ENCODE measurements at places on chromosomes 4 and X.
A peak's percentile ranks its signal among the peaks of the same experiment; 100 is the strongest.

DNA sequence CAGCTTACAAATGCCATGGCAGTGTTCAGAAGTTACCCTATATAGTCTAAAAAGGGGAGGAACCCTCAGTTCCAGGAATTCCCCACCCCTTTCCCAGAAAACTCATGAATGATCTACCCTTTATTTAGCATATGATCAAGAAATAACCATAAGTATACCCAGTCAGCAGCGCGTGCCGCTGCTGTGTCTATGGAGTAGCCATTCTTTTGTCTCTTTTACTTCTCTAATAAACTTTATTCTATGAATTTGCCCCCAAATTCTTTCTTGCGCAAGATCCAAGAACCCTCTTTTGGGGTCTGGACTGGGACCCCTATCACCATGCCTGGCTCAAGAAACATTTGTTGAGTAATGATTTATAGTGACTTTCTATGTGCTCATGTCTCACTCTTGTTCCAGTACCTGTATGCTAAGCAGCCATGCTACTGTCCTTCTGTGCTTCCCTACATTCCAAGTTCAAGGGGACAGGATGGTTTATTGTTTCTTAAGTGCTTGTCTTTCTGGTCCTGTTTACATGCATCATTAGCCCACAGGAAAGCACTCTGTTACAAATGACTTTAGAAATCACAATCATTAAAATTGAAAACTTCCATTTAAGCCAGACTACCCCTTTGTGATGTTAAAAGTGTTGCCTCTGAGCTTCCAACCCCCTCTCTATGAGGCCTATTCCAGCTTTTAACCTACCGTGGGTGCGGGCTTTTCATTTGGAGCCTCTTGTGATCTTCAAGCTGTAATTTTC, 63.4 kb upstream of the S100G start:
- DNase-seq = no peak

DNA sequence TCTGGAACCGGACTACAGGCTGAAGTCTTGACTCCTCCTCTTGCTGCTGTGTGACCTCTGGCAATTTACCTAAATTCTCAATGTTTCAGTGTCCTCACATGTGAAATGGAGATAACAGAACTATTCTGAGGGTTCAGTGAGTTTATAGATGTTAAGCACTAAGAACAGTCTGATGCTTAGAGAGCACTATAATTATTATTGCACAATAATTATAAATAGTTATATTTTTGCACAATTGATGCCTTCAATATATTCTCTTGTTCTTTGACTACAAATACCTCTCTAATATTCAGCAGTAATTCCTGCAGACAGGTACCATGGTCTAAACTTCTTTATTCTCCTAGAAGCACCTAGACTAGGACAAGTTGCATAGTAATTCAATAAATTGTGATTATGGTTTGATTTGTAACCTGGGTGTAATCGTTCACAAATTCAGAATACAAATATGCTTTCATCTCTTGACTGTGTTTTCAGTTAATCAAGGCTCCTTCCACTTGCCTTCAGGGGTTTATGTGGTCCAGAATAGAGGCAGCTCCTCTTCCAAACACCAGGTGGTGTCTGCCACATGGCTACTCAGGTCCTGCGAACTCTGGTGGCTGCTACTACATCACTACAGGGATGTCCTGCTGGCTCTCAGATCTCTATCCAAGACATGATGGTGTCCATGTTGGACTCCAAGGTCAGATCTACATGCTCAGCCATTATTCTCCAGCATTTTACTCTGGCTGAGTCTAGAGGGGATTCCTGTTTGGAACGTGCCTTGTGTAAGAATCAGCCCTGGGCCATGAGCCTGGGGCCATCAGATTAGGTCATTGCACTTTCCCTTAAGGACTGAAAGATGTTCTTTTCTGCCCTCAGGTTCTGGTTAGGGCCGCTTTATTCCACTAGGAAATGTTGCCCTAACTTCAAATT, 103.4 kb downstream of the QRFPR start:
- DNase-seq = peak; percentile 58

- DNase-seq = no peak
These were observed 49.6 kb downstream of the SLC2A9 start for GRCh38 chr4:9971711-9972110.

GRCh38 chrX:40195368-40195767, 97.6 kb upstream of the BCOR start:
- DNase-seq = no peak

DNA sequence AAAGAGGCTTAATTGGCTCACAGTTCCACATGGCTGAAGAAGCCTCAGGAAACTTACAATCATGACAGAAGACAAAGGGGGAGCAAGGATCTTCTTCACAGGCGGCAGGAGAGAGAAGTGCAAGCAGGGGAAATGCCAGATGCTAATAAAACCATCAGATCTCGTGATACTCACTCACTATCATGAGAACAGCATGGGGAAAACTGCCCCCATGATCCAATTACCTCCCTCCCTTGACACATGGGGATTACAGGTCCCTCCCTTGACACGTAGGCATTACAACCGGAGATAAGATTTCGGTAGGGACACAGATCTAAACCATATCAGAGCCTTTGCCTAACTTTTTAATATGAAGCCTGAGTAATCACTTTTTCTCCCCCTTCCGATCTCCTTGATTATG, 43.7 kb upstream of the MAPK10 start:
- DNase-seq = no peak

DNA sequence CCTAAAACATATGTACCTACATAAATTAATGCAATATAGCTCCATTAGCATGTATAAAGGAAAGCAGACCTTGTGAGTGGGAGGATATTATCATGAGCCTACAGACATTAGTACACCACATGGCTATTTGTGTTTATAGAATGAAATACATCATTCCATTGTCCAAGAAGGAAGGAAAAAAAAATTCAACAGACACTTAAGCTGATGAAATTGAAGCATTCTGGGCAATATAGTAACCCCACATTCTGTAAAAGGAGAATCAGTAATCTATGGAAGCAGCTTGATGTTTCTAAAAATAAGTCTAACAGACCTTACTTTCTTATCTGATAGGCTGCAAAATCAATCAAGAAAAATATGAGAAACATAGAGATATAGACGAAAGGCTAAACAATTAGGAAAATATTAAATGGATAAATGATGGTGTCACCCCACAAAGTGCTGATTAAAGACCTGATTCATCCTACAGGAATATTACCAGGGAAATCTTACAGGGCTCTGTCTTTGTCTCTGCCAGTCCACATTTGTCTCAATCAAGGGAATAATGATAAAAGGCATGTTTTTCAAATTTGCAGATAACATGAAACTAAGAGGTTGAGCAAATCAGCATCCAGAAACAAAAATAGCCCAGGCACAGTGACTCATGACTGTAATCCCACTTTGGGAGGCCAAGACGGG, 76.8 kb downstream of the COMMD8 start:
- DNase-seq = no peak

GRCh38 chr4:111510535-111510934, 634.7 kb upstream of the FAM241A start:
- no peak for DNase-seq

DNA sequence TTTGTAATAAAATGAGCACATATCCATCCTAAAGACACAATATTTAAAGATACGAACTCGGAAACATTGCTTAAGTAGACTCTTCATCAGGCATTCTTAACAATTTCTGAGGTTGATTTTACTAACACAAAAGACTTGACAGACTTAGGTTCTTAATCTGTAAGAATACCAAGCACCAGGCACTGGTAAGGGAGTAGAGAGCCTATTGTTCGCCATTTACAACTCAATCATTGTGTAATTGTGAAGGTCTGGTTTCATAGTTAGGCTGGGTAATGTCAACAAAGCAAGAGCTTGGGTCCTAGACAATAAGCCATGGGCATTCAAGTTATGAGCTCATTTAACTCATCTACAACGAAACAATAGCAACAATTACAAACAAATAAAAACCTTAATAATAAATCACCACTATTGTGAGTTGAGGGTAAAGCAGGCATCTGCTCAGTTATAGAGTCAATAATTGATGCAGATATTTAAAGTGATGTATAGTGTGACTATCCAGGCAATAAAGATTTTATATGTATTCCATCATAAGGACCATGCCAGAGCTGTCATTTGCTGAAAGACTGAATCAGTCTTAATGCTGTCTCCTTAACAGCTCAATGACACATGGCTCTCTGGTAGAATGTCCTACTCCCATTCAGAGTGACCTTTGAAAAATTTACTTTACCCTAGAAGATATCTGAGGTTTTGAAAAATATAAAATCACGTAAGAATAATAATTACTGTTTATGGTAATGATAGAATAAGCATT, 664.0 kb upstream of the PCDH7 start:
- no peak for DNase-seq

GRCh38 chr4:171015441-171015840, 797.8 kb upstream of the GALNTL6 start:
- no peak for DNase-seq

GRCh38 chrX:106716004-106716403, 10.5 kb upstream of the RNF128 start:
- DNase-seq = no peak

DNA sequence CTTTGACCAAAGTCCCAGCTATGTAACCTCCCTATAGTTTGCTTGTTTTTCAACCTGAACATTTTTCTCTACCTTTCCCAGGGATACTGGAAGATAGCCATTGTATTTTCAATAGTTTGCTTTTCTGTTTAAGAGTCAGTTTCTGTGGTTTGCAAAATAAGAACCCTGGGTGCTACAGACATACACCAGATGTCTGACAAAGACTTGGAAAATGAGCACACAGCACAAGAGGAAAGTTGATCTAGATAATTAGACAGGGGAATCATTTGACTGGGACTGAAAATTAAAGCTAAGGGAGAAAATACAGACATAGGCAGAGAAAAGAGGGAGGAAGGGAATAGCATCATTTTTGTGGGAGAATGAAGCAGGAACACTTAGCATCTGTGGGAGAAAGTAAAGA, 218.3 kb upstream of the CNKSR2 start:
- DNase-seq = no peak

GRCh38 chrX:20472148-20472547, 205.4 kb upstream of the RPS6KA3 start:
- no peak for DNase-seq

GRCh38 chrX:68995386-68995779, 166.6 kb downstream of the EFNB1 start:
- DNase-seq = no peak

All from WERI-Rb-1 (cell line).